ENCODE measurements at places on chromosomes 2 and 18.

- no peak for DNase-seq
Measured at GRCh38 chr2:172137109-172137508, 34.4 kb upstream of the DLX2 start.

GRCh38 chr2:235810846-235811245 lies 317.0 kb downstream of the AGAP1 start:
- no peak for DNase-seq

GRCh38 chr2:74817304-74817675 lies 16.6 kb upstream of the HK2 start:
- no peak for DNase-seq

DNA sequence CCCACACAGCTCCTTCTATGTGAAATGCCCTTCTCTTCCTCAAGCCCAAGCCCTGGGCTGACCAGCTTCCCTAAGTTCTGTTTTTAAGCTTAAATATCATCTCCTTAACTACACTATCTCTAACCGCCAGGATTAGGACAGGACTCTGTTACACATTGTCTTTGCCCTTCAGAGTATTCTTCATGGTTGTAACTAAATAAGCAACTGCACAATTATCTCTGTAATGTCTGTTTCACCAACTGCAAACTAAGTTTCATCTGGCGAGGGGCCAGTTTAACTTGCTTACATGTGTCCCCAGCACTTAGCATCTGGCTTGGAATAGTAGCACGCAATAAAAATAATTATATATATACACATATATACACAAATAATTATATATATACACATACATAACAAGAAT lies 1.1 kb upstream of the ERMN start:
- no peak for DNase-seq

DNA sequence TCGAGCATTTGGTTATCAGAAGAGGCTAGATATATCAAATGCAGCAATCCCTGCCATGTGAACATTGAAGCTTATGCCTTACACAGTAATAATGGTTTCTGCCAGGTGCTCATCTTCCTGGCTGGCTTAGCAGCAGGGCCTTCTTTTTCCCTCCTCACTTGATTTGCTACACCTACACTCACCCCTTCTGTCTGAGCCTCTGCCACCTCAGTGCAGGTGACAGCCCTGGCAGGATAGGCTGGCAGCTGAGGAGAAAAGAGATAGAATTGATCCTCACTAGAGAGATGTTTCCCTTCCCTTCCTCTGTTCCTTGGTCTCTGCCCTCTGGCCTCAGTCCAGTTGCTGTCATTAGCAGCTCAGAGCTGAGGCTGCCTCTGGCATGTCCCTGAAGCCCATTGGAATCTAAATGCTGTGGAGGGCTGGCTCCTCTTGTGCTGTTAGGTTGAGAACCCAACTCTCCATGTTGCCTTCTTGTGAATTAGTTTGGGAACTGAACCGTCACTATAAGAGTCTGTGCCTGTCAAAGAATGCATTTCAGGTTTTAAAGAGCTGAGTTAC lies 18.2 kb downstream of the MPHOSPH10 start:
- DNase-seq = no peak

- peak; percentile 71 for DNase-seq
Measured at GRCh38 chr18:77054606-77055428, 77.8 kb downstream of the MBP start.

GRCh38 chr18:76363436-76364120 lies 131.5 kb downstream of the ZNF516 start:
- DNase-seq = no peak

DNA sequence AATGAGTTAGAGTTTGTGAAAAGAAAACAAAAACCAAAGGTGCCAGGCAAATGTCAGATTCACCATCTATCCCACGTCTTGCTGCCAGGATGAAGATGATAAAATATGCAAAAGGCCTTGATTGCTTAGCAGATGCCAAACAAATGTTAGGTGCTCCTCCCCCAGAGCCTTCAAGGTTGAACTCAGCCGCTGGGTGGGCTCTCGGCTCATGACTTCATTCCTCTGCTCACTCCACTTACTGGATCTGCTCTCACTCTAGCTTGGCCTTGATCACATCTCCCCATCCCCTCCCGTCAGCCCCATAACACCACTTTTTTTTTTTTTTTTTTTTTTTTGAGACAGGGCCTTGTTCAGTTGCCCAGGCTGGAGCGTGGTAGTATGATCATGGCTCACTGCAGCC lies 38.5 kb downstream of the SH2D6 start:
- DNase-seq = no peak

DNA sequence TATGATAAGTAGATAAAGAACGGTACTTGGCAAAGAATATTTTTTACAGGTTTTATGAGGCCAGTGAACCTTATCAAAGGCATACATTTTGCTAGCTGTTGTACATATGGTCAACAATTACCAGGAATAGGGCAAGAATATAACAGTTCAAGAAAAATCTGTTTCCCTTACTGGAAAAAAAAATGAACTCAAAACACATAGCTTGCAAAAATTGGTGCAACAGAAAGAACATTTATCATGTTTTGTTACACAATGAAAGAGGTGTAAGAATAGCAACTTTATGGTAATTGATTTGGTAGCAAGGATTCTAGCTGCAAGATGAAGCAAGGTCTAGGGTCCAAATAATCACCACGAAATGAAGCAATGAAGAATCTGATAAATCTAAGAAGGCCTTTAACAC lies 41.6 kb downstream of the TTC21B start:
- DNase-seq = no peak

- DNase-seq = no peak
Measured at GRCh38 chr2:219159771-219160185, 837 bp downstream of the NHEJ1 start.

- no peak for DNase-seq
Measured at GRCh38 chr2:119196301-119197125, 27.1 kb upstream of the STEAP3 start.

- DNase-seq = no peak
Measured at GRCh38 chr2:233593201-233593600, 24.2 kb upstream of the UGT1A8 start.

GRCh38 chr2:239192975-239193374 lies 207.8 kb downstream of the HDAC4 start:
- no peak for DNase-seq

DNA sequence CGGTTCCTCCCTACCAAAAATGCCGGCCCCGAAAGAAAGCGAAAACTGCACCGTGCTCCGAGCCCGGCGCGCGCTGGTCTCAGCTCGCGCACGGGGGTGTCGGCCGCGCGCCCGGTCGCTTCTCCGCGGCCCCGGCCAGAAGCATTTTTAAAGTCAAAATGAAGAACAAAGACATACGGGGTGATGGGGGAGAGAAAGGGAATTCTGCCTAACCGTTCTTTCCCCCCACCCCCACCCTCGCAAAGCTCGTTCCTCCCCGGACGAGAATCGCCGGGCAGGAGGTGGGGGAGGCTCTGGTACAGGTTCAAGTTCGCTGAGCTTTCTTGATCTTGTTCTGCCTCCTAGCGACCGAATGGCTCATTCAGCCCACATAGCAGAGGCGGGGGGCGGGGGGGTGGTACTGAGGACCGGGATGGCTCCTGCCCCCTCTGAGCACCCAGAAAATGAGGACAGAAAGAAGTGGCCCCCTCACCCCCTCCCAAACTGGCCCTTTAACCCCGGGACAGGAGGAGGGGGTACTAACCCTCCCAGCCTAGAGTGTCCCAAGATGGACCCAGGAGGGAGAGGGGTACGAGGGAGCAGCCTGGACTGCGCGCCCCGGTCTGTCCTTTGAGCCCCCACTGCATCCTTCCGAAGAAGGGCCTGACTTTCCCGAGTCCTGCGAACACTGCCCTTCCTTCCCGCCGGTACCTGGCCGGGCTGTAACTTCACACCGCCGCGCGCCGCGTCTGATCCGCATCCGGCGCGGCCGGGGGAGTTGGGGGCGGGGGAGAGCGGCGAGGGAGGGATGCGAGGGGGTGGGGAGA lies 3.1 kb downstream of the BCL11A start:
- DNase-seq = peak; percentile 35

DNA sequence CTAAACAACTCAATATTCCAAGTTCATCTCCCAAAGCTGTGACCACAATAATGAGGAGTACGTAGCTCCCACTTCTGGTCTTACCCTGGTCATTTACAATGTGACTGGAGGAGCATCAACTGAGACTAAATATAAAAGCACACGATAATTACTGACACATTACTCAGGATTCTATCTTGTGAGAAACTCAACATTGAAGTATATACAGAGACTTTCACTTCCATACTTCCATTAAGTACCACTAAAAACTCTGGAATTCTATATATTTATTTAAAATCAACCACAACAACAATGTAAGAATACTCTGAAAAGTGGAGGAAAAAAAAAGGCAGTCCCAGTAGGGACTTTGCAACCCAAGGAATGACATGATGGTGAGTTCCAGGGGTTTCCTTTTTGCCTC lies 61.4 kb downstream of the XDH start:
- DNase-seq = no peak

Measured in activated CD4-positive, CD25-positive, alpha-beta regulatory T cell treated with anti-CD3 and anti-CD28 coated beads, Interleukin-2, amount 50 U/mL, for 72 hours (primary cell).